Progenitor cell of endocrine pancreas (in vitro differentiated cells): ENCODE measurements at places on chromosomes 1 and 21.

GRCh38 chr21:32093646-32094462, 185.0 kb downstream of the MIS18A start:
- no peak overlapping the region for H3K27ac ChIP-seq
- H3K4me3 ChIP-seq: no peak overlapping the region

- H3K27ac ChIP-seq: peak overlapping the region; percentile 80
- H3K36me3 ChIP-seq: no peaks in the 10 kb centered on the region
- peak overlapping the region; percentile 1 for H3K4me3 ChIP-seq
These were observed 51.5 kb downstream of the MAP3K7CL start for GRCh38 chr21:29181799-29182470.

GRCh38 chr1:234627009-234627950, 17.3 kb upstream of the IRF2BP2 start:
- DNase-seq: no peak
- H3K36me3 ChIP-seq: no peaks in the 10 kb centered on the region
- H3K27ac ChIP-seq: peak overlapping the region; percentile 21
- no peak overlapping the region for H3K4me3 ChIP-seq

DNA sequence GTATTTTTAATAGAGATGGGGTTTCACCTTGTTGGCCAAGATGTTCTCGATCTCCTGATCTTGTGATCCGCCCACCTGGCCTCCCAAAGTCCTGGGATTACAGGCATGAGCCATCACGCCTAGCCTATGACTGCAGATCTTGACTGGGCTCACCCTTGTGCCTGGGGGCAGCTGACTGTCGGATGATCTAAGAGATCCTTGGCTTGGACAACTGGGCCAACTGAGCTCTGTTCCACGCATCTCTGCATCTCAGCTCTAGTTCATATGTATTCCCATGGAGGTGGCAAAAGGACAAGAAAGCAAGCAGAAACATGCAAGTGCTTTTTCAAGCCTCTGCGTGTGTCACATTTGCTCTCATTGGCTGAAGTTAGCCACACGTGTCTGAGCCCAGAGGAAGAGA, 75.8 kb upstream of the SELENON start:
- no peak overlapping the region for H3K27ac ChIP-seq
- H3K4me1 ChIP-seq: peaks cover 16% of the 10 kb centered on the region
- DNase-seq: no peak
- peaks cover 9% of the 10 kb centered on the region for H3K27me3 ChIP-seq

DNA sequence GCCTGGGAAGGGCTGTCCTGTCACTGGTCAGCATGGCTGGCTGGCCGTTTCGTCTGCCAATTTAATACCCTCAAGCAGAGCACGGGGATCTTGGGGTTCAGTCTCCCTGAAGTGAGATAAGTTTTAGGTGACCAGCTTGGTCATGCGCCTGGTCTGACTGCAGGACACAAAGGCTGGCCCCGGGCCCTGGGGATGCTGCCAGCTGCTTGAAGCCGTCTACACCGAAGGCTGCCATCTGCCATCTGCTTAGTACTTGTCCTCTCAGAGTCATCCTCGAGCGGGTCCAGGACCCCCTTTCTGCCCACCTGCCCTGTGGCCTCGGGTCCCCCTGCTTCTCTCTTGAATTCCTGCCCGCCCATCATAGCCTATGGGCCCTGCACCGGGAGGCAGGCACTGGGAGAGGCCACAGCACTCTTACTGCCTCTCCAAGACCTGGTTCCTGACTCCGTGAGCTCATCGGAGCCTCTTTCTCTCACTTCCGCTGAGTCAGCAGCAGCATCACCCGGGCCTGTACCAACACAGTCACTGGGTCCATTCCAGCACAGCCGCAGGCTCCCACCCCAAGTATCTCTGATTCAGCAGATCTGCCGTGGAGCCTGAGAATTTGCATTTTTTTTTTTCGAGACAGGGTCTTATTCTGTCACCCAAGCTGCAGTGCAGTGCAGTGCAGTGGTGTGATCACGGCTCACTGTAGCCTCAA, 7.0 kb downstream of the FBLIM1 start:
- no peaks in the 10 kb centered on the region for H3K27me3 ChIP-seq
- no peak overlapping the region for H3K4me3 ChIP-seq
- peaks cover 25% of the 10 kb centered on the region for H3K4me1 ChIP-seq
- H3K36me3 ChIP-seq: peaks cover 23% of the 10 kb centered on the region
- DNase-seq: no peak
- peak overlapping the region; percentile 74 for H3K27ac ChIP-seq

- no peak for DNase-seq
- no peaks in the 10 kb centered on the region for H3K4me1 ChIP-seq
- no peaks in the 10 kb centered on the region for H3K36me3 ChIP-seq
- no peak overlapping the region for H3K27ac ChIP-seq
- H3K4me3 ChIP-seq: no peak overlapping the region
These were observed 58.6 kb downstream of the ADARB1 start for GRCh38 chr21:45132841-45133573.

DNA sequence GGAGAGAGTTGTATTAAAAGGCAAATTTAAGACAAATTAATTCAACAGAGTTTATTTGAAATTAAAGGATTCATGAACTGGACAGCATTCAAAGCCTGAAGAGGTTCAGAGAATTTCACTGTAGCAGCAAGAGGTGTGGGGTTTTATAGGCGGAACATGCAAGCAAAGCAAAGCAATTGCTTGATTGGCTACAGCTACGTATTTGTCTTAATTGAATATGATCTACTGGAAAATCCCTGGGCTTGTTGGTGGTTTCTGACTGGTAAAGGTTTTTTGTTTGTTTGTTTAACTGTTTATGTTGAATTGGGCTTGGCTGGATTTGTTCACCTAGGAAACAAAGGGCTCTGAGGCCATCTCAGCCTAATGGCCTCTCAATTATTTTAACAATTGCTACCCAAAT, 61.5 kb downstream of the KCNK1 start:
- no peak overlapping the region for H3K27ac ChIP-seq
- no peaks in the 10 kb centered on the region for H3K27me3 ChIP-seq
- H3K4me1 ChIP-seq: peaks cover 14% of the 10 kb centered on the region
- no peak for DNase-seq
- no peak overlapping the region for H3K4me3 ChIP-seq
- H3K36me3 ChIP-seq: peaks cover 21% of the 10 kb centered on the region

- H3K4me1 ChIP-seq: no peaks in the 10 kb centered on the region
- H3K4me3 ChIP-seq: no peak overlapping the region
- no peak for DNase-seq
- H3K27me3 ChIP-seq: no peaks in the 10 kb centered on the region
- no peak overlapping the region for H3K27ac ChIP-seq
- no peaks in the 10 kb centered on the region for H3K36me3 ChIP-seq
These were observed 101.3 kb upstream of the ARTN start for GRCh38 chr1:43832255-43832654.

DNA sequence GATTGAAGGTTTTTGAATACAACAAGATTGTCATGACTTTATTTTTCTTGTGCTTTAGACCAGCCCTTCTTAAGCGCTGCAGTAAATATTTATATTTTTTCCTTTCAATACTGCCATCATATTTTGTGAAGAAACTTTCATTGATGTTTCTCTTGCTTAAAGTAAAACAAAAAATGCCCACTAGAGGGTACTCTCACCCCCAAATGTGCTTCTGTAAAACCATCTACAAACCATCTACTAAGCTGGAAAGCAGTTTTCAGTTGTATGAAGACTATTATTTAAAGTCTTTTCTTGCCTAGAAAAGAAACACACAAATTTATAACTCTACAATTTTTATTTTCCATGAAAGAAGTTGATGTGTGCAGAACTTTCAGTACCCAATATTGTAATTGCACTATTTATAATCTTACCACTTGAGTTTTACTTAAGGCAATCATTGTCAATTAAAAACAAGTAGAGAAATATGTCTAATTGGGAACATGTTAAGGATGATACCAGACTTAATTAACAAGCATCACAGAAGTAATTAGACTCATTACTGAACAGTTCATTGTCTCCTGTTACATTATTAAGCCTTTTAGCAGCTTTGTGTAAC, 10.7 kb downstream of the LEPR start:
- peaks cover 13% of the 10 kb centered on the region for H3K36me3 ChIP-seq
- H3K4me1 ChIP-seq: no peaks in the 10 kb centered on the region
- no peaks in the 10 kb centered on the region for H3K27me3 ChIP-seq
- no peak overlapping the region for H3K4me3 ChIP-seq

- H3K4me1 ChIP-seq: peaks cover 24% of the 10 kb centered on the region
- peak overlapping the region; percentile 79 for H3K4me3 ChIP-seq
These were observed 55.8 kb upstream of the BOLA1 start for GRCh38 chr1:149843431-149844041.

DNA sequence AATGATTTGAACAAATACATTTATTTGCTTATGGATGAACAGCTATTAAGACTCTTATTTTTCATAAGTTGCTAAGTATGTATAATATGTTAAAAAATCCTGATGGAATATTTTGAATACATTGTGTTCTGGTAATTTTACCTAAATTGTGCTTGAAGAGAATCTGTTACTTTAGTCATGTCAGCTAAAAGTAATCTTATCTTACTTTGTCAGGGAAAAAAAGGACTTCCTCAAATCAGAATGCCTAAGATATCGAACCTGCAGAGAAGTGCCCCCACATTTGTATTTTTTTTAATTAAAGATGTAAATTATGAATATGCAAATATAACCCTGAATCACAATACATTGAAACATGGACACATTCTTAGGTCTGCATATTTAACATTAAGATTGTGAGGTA, 1331.7 kb downstream of the MRPL39 start:
- no peak overlapping the region for H3K27ac ChIP-seq
- peaks cover 7% of the 10 kb centered on the region for H3K4me1 ChIP-seq
- no peak for DNase-seq
- H3K4me3 ChIP-seq: no peak overlapping the region
- H3K27me3 ChIP-seq: no peaks in the 10 kb centered on the region

GRCh38 chr1:67336783-67337182, 29.1 kb downstream of the IL12RB2 start:
- H3K4me1 ChIP-seq: no peaks in the 10 kb centered on the region
- no peak for DNase-seq
- H3K36me3 ChIP-seq: no peaks in the 10 kb centered on the region

- H3K27me3 ChIP-seq: no peaks in the 10 kb centered on the region
- no peaks in the 10 kb centered on the region for H3K4me1 ChIP-seq
- H3K36me3 ChIP-seq: no peaks in the 10 kb centered on the region
- no peak overlapping the region for H3K27ac ChIP-seq
- H3K4me3 ChIP-seq: no peak overlapping the region
These were observed 11.2 kb downstream of the OR2W3 start for GRCh38 chr1:247906504-247907047.

DNA sequence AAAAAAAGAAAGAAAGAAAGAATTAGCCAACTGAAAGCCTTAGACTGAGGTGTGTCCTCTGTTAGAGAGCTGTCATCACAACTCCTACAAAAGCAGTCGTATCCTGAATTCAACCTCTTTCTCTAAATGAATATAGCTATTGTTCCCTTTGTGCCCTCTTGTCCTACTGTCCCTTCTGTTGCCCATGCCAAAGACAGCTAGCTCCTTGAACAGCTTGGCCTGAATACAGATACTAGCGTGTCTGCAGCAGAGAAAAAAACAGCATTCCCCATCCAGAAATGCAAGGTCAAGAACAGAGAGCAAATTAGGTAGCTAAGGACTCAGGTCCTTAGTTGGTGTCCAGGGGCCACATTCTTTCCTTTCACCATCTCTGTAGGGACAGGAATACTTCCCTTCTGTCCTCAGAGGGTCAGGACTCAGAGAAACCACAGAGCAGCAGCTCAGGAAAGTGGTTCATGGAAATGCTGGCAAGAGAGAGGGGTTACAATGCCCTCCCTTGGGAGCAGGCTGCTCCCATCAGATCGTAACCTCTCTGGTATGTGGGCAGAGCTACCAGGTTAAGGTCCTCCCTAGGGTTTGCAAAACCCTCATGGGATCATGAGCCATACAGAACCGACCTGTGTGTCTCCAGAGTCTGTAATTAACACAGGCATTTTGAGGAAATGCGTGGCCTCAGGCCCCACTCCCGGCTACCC, 1.8 kb upstream of the ZBTB48 start:
- H3K27ac ChIP-seq: no peak overlapping the region
- H3K36me3 ChIP-seq: no peaks in the 10 kb centered on the region
- no peak overlapping the region for H3K4me3 ChIP-seq
- H3K27me3 ChIP-seq: no peaks in the 10 kb centered on the region
- peaks cover 23% of the 10 kb centered on the region for H3K4me1 ChIP-seq
- no peak for DNase-seq

DNA sequence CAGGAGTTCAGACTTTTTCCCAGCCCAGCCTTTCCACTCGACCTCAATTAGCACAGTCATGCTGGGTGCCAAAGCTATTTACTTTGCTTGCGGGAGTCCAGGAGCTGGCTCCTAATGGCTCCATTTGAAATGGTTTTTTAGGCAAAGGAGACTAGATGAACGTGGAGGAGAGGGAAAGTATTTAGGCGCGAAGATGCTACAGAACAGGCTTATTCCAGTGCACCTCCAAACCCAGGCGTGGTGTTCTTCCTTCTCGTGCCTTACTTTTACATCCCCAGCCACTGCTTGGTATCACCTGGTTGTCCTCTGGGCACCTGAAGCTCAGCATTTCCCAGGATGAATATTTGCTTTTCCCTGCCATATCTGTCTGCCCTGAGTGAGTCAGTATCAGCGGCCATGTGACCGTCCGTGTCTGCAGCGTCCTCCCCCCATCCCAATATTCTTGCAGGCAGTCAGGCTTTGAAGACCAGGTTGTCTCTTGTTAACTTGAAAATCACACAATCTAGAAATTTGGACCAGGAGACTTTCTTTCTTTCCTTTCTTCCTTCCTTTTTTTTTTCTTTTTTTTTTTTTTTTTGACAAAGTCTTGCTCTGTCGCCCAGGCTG, 198.5 kb downstream of the DYRK1A start:
- DNase-seq: no peak
- peaks cover 5% of the 10 kb centered on the region for H3K27me3 ChIP-seq
- H3K4me3 ChIP-seq: no peak overlapping the region

DNA sequence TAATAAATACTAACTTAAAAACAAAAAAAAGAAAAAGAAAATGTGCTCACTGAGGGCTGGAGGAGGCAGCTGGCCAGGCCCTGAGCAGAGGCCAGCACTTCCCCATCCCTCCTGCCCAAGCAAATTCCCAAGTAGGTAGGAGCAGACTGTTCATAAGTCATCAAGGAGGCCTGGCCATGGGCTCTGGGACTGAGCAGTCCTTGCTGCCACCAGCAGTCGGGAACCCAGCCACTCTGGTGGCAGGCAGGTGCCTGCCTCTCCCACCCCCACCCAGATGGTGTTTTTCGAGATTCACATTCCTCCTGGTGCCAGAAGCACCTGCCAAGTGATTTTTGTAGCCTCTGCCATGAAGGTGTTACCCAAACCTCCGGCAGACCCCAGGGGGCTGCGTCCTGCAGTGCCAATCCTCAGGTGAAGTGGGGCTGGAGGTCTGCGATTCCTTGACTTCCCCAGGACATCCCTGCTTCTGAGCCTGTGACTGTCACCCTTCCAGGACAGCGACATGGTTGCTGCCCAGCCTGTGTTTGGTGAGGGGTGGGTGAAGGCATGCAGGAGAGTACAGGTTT, 204.2 kb upstream of the TMEM51 start:
- peaks cover under 1% of the 10 kb centered on the region for H3K4me1 ChIP-seq
- no peaks in the 10 kb centered on the region for H3K27me3 ChIP-seq

DNA sequence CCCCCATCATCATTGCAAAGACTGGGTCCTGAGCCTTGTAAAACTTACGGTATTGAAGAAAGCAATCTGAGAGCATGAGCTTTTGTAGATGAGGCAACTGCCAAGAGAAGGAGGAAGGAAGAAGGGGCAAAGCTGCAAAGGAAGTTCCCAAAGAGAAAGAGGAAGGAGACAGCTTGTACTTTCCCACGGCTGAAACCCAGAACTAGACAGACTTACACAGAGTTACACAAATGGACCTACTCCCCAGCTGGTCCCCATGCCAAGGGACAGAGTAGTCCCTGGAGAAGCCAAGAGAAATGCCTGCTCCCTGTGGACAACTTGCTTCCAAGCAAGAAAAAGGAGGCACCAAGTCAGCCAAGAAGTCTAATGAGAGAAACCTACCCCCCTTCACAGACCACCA, 22.6 kb downstream of the SLC5A9 start:
- H3K27me3 ChIP-seq: no peaks in the 10 kb centered on the region
- no peak overlapping the region for H3K4me3 ChIP-seq
- no peaks in the 10 kb centered on the region for H3K4me1 ChIP-seq
- peaks cover 3% of the 10 kb centered on the region for H3K36me3 ChIP-seq
- no peak for DNase-seq
